ENCODE measurements at places on chromosomes 6 and 20. TPM values are rescaled to one million over a fixed set of nuclear protein-coding genes. Genes with fewer than 3 reads are reported as not detected.

DNA sequence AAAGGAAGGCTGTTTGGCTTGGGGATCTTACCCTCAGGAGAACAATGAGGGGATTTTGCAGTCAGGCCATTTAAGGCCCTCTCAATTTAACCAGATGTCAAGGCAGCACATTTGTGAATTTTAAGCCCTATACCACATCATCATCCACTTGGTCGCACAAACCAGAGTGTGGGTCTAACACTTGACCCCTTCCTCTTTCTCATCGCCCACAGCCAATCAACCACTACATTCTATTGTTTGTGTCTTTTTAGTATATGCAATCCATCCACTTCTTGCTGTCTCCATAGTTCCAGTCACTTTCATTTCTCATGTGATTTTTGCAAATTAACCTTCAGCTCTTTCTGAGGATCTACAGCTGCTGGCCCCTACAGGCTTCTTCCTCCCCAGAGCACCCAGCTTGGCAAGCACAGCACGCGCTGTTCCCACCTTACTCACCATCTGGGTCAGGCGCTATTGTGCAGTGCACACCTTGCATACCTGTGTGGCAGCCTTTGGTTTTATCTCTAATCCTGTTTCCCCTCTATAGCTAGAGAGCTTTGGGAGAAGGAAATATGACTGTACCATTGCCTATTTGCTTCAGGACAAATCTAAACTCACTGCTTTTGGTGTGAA is 32.3 kb upstream of the CD83 start:
- peak; percentile 57 for DNase-seq

GRCh38 chr6:20351534-20351933 is 50.1 kb upstream of the E2F3 start:
- no peak for DNase-seq

DNA sequence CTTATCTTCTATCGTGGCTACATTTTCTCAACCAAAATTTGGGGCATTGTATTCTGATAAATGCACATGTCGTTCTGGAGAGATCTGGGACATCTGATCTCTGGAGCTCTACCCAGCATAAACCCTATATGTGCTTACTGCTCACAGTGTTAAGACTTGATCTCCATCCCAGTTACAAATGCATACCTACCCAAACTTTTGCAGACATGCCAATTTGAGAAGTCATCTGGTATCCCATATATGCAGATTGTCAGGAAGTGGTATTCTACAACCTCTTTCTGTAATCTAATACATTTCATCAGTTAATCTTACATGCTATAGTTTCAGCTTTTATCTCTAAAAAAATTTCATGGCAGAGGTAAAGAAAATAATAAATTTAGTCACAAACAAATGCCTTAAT is 11.2 kb downstream of the BAG2 start:
- no peak for DNase-seq

GRCh38 chr6:42224222-42225028 is 6.8 kb upstream of the MRPS10 start:
- DNase-seq = no peak

- no peak for DNase-seq
These were observed 4.8 kb downstream of the NFYA start for GRCh38 chr6:41077536-41077935.

DNA sequence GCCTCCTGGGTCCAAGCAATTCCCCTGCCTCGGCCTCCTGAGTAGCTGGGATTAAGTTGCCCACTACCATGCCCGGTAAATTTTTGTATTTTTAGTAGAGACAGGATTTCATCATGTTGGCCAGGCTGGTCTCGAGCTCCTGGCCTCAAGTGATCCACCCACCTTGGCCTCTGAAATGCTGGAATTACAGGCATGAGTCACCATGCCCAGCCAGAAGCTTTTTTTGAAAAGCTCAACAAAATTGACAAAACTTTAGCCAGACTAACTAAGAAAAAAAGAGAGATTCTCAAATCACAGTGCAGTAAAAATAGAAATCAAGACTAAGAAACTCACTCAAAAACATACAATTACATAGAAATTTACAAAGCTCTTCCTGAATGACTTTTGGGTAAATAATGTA is 420.6 kb downstream of the COL12A1 start:
- no peak for DNase-seq

DNA sequence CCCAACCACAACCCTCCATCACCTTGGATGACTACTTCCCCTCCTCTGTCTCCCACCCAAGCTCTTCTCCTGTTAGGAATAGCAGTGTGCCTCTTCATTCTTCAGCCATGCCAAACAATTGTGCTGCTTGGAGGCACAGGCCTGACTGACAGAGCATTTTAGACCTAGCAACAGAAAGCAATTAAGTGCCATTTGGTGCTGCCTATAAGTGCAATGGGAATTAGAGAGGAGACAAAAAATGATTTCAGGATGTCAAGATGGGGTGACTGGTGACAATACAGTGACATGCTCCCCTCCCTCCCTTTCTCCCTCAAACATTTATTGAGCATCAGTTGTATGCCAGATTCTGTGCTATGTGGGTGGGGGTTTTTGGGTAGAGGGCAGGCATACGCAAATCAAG is 322.6 kb upstream of the MOCS1 start:
- no peak for DNase-seq

Gene GRIK2
- 10.8 TPM for total RNA-seq

Gene C6orf15
- total RNA-seq = not detected

Gene PTCRA
- total RNA-seq = not detected
